CD4-positive, CD25-positive, alpha-beta regulatory T cell (primary cell): ENCODE measurements at places on chromosomes 16 and 17. TPM values are rescaled to one million over a fixed set of nuclear protein-coding genes. Genes with fewer than 3 reads are reported as not detected.

DNA sequence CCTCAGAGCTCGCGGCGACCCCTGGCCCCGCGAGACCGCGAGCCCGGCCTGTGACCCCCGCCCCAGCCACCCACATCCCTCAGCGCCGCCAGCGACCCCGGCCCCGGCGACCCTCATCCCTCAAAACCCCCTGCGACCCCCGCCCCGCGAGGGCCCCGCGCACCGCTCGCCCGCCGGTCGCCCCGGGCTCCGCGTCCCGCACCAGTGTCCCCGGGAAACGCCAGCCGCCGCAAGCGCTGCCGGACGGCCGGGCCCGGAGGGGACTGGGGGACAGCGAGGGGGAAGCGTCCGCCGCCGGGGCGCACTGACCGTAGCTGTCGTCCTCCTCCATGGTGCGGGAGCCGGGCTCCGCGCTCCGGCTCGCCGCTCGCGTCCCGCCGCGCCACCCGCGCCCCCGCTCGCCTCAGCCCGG is at the start of gene CYTH1:
TSS of gene CYTH1 (minus strand) at position 381 of the 412 bp plus-strand sequence. CDS start at position 331, 50 bp downstream.
- no peak for DNase-seq

- no peak for DNase-seq
Observed at GRCh38 chr16:47949276-47949675, 206.5 kb downstream of the ABCC12 start.

DNA sequence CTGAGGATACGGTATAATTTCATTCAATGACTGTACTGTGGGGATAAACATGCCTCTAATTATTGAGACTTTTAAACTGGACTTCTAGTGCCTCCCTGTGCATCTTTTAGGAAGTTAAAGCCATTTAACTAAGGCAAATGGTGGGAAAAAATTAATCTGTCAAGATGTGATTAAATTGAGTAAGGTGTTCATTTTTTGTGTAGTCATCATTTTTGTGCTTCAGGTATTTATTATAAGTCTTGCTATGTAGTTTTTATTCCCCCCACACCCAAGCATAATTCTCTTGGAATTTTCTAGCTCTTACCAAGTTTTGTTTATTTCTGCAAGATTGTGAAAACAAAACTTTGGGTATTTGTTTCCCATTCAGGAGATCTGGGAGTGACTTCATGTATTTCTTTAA is 10.2 kb downstream of the TAF15 start:
- DNase-seq: no peak

The CACNB1 gene
- 19.3 TPM for total RNA-seq

GRCh38 chr17:20989991-20990855 is 52.6 kb downstream of the USP22 start:
- no peak for DNase-seq

GRCh38 chr16:49459953-49460735 is 86.5 kb downstream of the C16orf78 start:
- no peak for DNase-seq

The PAFAH1B1 gene
- total RNA-seq: 174 TPM

DNA sequence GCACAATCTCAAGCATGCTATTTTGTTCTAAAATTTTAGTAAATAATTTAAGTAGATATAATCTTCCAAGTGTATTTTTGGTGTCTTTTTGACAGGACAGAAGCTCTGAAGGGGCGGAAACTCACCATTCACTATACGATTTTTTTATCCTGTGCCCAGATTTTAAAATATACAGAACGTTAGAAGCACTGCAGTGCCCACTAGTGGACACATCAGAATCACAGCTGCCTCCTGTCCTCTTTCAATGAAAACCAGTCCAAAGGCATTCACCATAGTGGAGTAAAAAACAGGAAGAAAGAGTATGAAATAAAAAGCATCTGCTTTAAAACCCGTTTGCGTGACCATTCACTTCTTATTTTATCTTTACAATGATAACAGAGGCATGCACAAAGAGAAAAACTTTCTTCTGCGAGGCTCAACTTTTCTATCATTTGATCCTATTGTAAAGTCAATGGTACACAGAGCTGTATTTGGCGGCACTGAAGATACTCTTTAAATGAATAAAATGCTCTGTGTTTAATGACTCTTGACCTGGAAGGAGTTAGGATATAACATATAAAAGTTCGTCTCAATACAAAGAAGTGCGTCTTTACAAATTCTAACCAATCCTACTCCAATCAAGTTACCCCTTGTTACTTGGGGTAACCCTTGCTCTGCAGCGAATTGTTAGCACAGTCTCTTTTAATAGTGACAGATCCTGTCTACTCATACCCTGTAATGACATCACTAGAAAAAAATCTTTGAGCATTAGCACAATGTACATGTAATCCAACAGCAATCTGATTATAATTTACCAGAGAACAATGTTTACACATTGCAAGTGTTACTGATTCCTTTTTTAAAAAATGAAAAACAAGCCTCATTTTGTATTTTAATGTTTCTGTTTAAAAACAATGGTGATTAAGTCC is 339.8 kb upstream of the PSMD7 start:
- DNase-seq: no peak

DNA sequence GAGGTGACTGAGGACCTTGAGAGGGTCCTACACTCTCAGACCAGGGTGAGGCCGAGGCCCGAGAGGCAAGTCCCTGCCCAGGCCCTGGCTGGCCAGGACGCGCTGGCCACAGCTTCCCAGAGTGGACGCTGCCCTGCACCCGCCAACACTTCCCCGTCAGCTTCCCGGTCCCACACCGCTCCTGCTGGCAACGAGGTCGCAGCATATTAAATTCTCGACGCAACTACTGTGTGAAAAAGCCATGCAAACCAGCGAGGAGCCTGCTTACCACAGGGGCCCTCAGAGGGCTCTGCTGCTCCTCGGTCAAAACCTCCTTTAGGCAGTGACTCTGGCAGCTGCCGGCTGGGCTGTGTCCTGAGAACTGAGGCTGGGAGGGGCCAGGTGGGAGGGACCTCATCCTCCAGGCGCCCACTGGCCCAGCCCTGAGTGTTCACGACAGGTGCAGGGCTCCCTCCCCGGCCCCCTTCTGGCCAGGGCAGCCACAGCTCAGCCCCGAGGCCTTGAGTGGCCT is 2.1 kb upstream of the TEX19 start:
- DNase-seq: no peak

GRCh38 chr17:27633312-27634025 is 2.5 kb downstream of the LGALS9 start:
- DNase-seq: no peak

DNA sequence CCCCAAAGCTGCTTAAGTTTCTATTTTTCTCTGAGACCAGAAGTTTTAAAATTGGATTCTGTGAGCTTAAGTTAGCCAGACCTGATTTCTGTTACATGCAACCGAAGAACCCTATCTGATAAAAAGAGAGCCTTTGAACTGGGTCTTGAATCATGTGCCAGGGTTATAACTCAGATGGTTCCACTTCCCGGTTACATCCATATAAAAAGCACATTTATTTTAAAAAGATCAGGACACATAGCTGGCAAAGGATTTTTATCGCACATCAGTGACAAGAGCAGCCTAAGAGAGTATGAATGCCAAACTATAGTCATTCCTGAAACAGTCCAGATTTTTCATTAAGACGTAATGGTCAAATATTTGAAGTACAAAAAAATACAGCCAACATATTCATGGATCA is 32.5 kb upstream of the CLEC3A start:
- DNase-seq: no peak

The C17orf113 gene
- total RNA-seq: 0.27 TPM

DNA sequence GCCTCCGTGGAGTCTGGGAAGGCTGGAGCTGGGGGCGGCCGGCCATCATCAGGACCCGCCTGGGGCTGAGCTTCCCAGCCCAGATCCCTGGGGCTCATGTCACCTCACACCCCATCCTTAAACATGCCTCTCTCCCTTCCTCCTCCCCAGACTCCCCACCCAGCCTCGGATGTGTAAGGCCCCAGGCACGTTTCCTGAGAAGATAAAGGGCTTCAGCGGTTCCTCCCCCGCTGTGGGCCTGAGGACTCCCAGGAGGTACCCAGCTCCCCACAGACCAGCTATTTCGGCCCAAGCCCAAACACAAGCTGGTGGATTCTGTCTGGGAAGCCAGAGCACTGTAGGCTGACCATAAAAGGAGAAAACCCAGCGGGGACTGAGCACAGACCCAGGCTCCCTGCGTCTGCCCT is 49.2 kb downstream of the MYH11 start:
- DNase-seq: no peak

The NPIPA3 gene
- 0.86 TPM for total RNA-seq

The PYY gene
- not detected for total RNA-seq

GRCh38 chr16:14187517-14188338 is 116.6 kb downstream of the MRTFB start:
- DNase-seq: no peak

The KLHL10 gene
- total RNA-seq: not detected

DNA sequence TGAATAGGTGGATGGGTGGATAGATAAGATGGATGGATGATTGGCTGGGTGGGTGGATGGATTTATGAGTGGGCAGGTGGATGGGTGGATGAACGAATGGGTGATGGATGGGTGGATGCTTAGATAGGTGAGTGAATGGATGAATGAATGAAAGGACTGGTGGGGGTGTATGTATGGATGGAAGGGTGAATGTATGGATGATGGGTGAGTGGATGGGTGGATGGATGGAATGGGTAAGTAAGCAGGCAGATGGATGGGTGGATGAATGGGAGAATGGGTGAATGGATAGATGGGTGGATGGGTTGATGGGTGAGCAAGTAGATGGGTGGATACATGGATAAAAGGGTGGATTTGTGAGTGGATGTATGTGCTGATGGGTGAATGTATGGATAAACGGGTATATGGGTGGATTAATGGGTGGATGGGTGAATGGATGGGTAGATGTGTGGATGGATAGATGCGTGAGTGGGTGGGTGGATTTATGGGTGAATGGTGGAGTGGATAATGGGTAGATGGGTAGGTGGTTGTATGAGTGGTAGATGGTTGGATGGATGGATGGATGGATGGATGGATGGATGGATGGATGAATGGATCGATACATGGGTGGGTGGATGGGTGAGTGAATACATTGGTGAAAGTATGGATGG is 682.6 kb downstream of the HS3ST4 start:
- no peak for DNase-seq

The LPCAT2 gene
- total RNA-seq: 0.15 TPM

DNA sequence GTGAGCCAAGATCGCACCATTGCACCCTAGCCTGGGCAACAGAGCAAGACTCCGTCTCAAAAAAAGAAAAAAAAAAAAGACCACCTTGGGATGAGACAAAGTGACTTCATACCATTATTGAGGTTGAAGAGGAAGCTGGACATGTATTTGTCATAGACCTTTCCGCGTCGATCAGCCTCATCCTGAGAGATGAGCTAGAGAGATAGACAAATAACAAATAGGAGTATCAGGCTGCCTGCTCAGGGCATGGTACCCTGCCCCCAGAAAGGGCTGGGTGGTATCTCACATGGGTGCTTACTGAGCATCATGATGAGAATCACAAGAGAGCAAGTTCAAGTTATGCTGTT is 22.1 kb downstream of the CNTNAP1 start:
- DNase-seq: no peak

The NT5C3B gene
- 17.9 TPM for total RNA-seq

DNA sequence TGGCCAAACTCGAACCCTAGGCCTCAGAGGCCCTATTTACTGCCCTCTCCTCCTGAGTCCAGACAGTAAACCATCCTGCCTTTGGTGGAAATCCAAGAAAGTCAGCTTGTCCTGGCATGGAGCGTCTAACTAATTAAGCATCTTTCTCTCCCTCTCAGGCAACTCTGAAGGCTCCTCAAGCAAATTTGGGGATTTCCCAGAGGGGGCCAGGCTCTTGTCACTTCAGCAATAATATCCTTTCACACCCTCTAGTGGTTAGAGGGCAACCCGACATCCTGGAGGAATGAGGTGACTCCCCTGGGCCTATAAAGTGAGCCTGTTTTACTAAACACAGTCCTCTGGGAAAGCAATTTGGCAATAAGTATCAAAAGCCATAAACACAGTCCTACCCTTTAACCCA is 60.4 kb downstream of the NOG start:
- peak; percentile 86 for DNase-seq
